ENCODE measurements at places on chromosomes 3 and 15.

- DNase-seq, result no peak
Measured at GRCh38 chr15:64037966-64038365, 8.3 kb downstream of the DAPK2 start.

DNA sequence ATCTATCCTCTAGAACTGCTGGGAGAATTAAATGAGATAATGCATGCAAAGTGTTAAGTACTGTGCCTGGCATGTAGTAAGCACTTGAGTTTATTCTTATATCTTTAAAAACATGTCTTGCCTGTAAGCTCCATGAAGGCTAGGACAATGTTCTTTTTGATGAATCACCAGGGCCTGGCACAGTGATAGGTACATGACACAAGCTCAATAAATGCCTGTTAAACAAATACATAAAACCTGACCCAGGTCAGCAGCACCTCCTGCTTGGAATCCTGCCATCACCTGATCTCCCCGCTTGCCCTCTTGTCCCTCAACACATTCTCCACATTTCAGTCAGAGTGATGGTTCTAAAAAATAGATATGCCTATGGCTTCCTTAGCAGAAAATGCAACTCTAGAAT is 186.8 kb downstream of the CHST2 start:
- DNase-seq, result no peak

DNA sequence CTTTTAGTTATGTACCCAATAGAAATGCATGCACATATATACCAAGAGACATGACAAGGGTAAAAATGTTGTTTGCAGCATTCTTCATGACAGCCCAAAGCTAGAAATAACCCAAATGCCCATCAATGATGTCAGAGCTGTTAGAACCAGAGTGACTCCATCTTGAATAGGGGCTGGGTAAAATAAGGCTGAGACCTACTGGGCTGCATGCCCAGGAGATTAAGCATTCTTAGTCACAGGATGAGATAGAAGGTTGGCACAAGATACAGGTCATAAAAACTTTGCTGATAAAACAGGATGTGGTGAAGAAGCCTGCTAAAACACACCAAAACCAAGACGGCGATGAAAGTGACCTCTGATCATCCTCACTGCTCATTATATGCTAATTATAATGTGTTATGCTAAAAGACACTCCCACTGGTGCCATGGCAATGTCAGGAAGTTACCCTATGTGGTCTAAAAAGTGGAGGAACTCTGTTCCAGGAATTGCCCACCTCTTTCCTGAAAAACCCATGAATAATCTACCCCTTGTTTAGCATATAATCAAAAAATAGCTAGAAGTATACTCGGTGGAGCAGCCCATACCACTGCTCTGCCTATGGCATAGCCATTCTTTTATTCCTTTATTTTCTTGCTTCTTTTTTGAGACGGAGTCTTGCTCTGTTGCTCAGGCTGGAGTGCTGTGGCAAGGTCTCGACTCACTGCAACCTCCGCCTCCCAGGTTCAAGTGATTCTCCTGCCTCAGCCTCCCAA is 32.9 kb downstream of the ZBTB11 start:
- DNase-seq, result no peak

GRCh38 chr3:23949784-23950183 is 4.7 kb downstream of the NR1D2 start:
- DNase-seq, result peak; percentile 62

- no peak for DNase-seq
Measured at GRCh38 chr3:17195856-17196604, 311.3 kb downstream of the PLCL2 start.

GRCh38 chr3:108036984-108037741 is 53.7 kb downstream of the CD47 start:
- no peak for DNase-seq

DNA sequence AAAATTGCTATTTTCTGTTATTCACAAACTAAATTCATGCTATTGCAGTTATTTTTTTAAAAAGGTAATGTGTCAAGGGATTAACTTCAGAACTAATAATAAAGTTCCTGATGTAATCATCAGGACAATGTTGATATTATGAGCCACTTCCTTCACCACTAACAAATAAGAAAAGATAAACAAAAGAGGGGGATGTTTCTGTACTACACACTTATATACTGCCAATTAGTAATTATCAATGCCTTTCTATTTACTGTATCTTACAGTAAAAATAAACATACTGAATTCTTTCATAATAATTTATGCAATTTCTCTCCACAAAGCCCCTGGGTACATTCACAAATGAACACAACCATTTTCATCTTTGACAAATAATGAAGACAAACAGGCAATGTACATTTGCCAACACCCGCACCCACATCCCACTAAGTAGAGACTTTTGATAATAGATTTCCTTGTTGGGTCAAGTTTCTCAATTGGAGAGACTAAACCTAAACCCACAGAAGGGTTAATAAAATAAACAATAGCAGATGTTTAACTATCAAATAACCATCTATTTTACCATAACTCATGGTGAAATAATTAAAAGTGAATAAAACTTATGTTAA is 3.7 kb downstream of the CBLB start:
- no peak for DNase-seq

- DNase-seq, result no peak
Measured at GRCh38 chr3:52839892-52840545, 5.2 kb upstream of the MUSTN1 start.

DNA sequence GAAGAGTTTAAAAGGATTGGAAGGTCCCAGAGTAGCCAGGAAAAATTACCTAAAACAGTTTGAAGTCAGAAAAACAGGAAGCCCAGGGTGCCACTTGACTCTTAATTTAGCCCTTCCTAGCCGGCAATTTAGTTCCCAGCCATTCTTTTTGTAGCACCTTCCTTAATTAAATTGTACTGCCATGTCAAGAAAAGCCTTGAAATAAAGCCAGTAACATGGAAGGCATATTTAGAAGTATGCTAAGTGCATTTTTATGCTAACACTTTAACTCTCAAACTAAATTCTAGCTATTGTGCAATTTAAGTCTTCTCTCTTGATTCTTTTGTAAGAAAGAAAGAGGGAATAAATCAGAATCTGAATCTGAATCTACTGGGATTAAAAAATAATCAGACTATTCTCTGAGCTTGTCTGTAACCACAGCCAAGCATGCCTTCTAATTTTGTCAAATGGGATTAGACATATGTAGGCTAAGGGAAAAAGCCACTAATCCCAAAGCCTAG is 43.2 kb downstream of the MAP3K13 start:
- DNase-seq, result no peak

DNA sequence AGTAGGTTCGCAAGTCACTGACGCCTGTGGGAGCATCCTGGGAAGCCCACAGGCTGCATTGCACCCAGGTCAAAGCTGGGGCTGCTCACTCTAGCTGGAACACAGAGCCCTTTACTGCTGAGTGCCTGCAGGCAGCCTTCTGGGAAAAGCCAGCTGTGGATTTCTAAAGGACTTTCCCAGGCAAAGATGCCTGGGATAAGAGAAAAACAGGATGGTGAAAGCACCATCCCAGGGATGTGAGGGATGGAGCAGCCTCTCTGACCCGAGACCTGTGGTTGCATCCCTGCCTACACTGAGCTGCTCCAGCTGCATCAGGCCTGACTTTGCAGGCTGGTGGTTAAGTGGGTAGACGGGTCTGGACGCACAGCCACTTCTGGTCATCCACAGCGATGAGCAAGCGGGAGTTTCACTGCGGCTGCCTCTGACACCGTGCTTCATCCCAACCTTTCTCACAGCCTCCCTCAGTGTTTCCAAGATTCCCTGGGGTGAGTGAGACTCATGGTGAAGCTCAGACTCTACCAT is 52.5 kb upstream of the AMOTL2 start:
- DNase-seq, result no peak

- DNase-seq, result no peak
Measured at GRCh38 chr3:139574026-139574947, 34.7 kb upstream of the RBP1 start.

DNA sequence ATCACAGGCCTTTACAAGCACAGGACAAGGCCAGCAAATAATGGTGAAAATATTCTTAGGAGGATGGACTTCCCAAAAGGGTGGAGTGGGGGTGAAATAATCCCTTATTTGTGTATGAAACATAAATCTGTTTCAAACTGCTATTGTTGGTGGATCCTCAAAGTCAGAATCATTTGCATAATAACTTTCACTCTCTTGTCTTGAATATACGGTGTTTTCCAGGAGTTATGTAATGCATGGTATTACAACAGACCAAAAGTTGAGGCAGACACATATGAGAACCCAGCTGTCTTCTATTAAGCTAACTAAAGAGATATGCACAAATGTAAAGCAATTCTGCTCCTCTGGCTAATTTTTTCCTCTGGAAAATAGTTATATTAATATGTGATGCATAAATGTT is 57.7 kb downstream of the PRTG start:
- DNase-seq, result no peak

- no peak for DNase-seq
Measured at GRCh38 chr3:40382617-40382979, 4.4 kb upstream of the ENTPD3 start.

DNA sequence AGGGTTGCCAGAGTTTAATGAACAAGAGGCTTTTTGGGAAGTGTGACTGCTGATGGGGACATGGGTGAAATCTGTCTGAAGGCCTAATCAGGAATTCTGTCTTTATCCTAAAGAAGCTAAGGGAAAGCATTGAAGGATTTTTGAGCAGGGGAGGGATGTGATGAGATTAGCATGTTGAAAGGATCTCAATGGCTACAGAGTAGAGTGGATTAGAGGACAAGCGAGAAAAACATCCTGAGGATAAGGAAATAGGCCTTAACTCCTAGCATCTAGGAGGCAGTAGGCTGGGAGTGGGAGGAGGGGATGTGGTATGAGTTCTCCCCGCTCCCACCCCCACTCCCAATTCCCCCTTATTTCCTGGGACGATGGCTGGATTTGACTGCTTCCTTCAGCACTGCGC is 35.1 kb upstream of the SNTN start:
- no peak for DNase-seq

GRCh38 chr15:57053470-57053869 is 135.0 kb downstream of the TCF12 start:
- DNase-seq, result no peak

- no peak for DNase-seq
Measured at GRCh38 chr3:56323986-56324420, 144.3 kb downstream of the ERC2 start.

- no peak for DNase-seq
Measured at GRCh38 chr3:194105292-194105691, 30.7 kb upstream of the HES1 start.

- DNase-seq, result no peak
Measured at GRCh38 chr3:133944641-133945380, 49.1 kb upstream of the RAB6B start.

GRCh38 chr15:45326280-45326679 is 52.1 kb downstream of the GATM start:
- no peak for DNase-seq

DNA sequence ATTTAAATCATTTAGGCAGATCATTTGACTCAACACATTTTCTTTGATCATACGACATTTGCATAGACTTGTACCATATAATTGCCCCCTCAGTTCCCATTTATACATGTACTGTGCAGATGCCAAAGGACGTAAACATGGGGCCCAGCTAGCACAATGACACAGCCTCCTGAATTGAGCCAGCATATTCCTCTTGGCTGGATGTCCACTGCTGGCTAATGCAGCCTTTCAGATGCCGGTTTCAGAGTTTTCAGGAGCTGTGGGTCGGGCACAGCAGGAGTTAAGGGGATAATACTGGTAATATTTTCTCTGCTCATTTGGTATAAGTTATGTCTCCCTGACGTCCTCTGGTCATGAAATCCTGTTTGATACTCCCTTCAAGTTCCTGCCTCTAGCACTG is 39.4 kb downstream of the KAT2B start:
- no peak for DNase-seq

GRCh38 chr15:69388260-69388705 is 25.9 kb upstream of the KIF23 start:
- DNase-seq, result no peak

- DNase-seq, result peak; percentile 10
Measured at GRCh38 chr3:58333206-58334012, 717 bp downstream of the PXK start.

GRCh38 chr15:41798607-41799487 is 24.6 kb downstream of the MAPKBP1 start:
- no peak for DNase-seq

DNA sequence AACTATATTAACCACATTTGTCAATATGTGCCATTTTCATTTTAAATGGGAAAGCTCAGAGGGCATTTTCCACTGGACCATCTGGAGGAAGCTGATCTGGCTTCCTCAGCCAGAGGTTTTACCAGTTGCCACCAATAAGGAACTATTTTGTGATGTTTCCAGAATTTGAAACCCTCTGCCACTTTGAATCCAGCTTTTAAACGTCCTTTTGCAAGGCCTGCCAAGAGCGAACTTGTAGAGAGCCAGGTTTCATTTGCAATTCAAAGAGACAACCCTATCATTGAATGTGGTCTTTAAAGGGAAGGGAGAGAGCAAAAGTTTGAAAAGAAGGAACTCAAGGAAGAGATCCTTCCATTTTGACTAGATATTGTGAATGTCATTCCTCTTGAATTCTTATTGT is 123.3 kb upstream of the CHL1 start:
- no peak for DNase-seq

GRCh38 chr15:32885713-32886112 is 167.9 kb downstream of the GREM1 start:
- no peak for DNase-seq

GRCh38 chr3:194273743-194274310 is 77.3 kb downstream of the CPN2 start:
- no peak for DNase-seq

DNA sequence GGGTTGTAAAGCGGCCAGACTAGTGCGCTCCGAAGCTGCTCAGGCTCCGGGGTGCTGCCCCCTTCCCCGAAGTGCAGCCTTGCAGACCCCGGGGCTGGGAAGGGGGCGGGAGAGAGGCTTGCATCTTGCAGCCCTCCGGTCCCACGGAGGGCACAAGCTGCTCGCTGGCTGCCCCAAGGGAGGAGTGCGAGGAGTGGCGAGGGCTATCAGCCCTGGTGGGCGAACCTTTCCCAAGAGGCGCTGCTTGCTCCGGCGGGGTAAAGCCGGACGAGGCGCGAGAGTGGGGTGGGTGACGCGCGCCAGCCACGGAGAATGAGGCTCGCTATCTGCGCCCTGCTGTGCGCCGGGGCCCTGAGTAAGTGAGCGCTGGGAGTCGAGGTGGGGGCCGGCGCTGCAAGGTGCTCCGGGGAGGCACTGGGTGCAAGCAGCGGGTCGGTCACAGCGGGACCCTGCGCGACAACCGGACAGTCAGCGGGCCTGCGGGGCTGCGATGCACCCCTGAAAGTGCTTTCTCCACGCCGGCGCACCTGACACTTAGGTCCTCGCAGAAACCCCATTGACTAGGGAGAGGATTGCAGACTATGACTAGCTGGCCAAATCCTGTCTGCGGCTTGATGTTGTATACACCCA is 12.7 kb upstream of the TOPBP1 start:
- DNase-seq, result no peak

GRCh38 chr3:127911421-127911931 is 3.6 kb upstream of the KBTBD12 start:
- DNase-seq, result no peak

GRCh38 chr15:29917600-29918597 is 95.6 kb upstream of the TJP1 start:
- no peak for DNase-seq

GRCh38 chr3:123137001-123137400 is 64.7 kb upstream of the SEC22A start:
- no peak for DNase-seq

GRCh38 chr15:52150871-52151270 is 38.3 kb upstream of the BCL2L10 start:
- DNase-seq, result no peak

GRCh38 chr3:85627932-85628331 is 669.1 kb downstream of the CADM2 start:
- DNase-seq, result no peak

- no peak for DNase-seq
Measured at GRCh38 chr3:37308247-37308646, 133.9 kb upstream of the LRRFIP2 start.

GRCh38 chr15:55742927-55743728 is at the start of gene PRTG:
PRTG (minus strand) TSS chr15:55743152; CDS start chr15:55742931, 221 bp downstream.
- DNase-seq, result peak; percentile 66
